ENCODE measurements at places on chromosomes 1 and 21.

GRCh38 chr1:110008971-110009565 is 24.5 kb downstream of the AHCYL1 start:
- DNase-seq: no peak

- DNase-seq: no peak
Observed at GRCh38 chr1:95012389-95012788, 60.4 kb downstream of the ALG14 start.

GRCh38 chr1:157969697-157970485 is 23.6 kb upstream of the KIRREL1 start:
- DNase-seq: peak; percentile 26

- no peak for DNase-seq
Observed at GRCh38 chr1:11413986-11414391, 65.0 kb upstream of the DISP3 start.

DNA sequence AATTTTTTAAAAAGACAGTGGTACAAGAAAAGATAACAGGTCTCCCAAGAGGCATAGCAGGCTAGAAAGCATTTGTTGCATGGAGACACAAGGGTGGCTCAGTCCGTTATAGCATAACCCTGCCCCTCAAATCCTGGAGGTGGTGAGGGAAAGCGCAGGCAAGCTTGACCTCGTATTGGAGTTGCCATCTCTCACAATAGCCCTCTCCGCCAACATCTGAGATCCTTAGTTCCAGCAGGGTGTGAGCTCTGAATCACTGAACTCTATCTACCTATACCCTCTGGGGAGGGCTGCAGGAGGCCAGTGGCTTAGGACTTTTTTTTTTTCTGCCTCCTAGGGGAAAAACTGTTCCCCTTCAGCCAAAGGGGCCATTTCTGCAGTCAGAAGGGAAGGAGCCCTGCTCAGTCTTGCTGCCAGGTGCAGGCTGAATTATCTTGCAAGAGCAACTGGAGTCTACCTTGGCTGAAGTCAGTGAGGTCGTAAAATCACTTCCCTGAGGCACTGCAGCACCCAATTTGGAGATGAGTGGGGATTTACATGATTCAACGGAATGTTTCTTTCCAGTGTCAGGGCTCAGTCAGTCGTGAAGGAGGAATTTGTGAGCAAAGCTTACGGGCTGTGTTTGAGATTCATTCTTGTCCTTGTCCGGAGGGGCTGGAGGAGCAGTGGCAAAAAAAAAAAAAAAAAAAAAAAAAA is 17.2 kb upstream of the C8A start:
- no peak for DNase-seq

- no peak for DNase-seq
Observed at GRCh38 chr1:26239936-26240335, 5.9 kb downstream of the CEP85 start.

DNA sequence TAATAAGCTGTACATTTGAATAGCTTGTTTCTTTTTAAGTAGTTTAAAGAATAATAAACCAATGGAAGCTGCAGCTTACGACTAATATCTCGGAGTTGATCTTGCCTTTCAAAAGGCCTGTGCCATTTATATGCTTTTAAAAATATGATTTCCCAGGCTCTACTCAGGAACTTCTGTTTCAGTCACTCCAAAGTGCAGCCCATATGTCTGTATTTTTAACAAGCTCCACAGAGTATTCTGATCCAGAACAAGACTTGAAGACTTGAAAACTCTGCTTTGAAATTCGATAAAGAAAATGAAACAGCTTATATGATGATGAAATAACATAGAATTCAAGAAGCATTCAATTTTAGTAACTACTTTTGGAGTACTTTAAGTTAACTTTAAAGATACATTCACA is 79.1 kb upstream of the PLPPR4 start:
- DNase-seq: no peak

GRCh38 chr1:156911577-156912298 is 8.7 kb upstream of the LRRC71 start:
- no peak for DNase-seq

- peak; percentile 42 for DNase-seq
Observed at GRCh38 chr21:42652527-42653230, 742 bp upstream of the PDE9A start.

DNA sequence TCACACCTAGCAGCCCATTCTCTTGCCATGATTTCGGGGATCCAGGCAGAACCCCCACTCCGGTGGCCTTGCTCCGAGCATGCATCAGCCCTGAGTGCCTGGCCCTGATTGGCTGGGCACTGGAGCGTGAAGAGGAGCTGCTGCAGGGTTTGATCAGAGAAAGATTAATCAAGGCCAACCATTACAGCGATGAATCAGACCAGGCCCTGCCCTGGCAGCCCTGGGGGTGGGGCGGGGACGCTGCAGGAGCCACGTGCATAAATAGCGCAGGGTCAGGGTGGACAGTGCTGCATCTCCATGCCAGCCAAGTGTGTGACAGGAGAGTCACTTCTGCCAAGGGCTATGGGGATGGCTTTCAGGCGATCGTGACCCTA is 3.4 kb upstream of the FAM131C start:
- DNase-seq: no peak

GRCh38 chr1:192167011-192167410 is 8.7 kb downstream of the RGS18 start:
- DNase-seq: no peak

DNA sequence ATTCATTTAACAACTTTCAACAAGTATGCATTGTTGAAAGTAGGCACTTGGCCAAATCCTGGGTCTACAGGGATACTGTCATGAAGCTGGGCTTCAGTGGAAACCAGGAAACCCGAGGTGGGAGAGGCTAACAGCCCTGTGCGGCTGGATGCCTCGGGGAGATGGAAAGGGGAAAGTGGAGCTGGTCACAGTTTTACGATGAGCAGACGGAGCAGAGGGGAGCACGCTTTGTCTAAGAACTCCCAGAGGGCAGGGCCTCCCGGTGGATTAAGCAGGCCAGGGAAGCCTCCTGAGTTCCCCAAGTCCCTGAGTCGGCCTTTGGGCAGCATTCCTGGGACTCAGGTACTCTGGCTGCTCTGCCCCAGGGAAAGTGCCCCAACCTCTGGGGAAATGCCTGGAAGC is 23.8 kb downstream of the STUM start:
- no peak for DNase-seq

- DNase-seq: peak; percentile 17
Observed at GRCh38 chr1:236759252-236759859, 35.7 kb upstream of the MTR start.

DNA sequence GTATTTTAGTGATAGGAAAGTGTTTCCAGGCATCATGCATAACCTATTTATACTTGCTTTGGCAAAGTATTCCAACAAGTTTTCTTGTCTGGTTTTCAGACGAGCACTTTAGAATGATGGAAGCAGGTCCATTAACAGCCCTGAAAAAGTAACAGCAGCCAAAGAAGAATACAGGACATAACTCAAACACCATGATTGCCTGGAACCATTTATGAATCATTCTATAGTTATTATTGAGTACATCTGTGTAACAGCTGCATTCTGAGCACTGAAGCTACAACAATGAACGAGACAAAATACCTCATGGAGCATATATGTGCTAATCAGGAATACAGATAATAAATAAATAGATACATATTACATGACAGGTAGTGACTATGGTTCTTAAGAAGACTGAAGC is 12.6 kb downstream of the IL10RB start:
- no peak for DNase-seq

- DNase-seq: no peak
Observed at GRCh38 chr1:175572932-175573868, 170.2 kb downstream of the TNR start.

DNA sequence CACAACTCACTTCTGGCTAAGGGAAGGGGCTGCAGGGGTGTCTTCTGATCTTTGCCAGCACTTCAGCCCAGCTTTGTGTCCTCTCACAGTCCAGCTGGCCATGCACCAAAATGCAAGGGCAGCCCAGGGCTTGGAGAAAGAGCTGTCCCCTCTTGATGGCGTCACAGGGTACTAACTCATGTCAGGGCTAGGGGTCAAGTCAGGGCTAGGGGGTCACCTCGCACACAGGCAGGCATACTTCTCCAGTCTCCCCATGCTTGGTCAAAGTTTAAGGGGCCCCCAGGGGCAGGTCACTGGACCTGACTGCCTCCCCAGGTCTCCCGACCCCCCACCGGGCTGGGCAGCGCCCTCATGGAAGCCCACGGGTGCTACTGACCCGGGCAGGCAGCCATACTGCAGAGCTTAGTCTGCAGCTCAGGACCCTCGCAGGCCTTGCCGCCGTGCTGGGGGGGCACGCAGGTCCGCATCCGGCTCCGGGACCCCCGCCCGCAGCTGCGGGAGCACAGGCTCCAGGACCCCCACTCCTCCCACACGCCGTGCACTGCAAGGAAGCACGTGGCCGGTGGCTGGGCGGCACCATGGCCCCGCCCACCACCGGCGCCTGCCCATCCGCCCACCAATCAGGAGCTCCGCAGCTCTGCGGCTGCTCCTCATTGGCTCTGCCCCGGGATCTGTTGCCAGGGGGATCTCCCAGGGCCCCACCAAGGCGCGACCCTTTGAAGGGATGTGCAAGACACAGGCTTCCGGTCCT is 21.5 kb downstream of the ADGRB2 start:
- no peak for DNase-seq

DNA sequence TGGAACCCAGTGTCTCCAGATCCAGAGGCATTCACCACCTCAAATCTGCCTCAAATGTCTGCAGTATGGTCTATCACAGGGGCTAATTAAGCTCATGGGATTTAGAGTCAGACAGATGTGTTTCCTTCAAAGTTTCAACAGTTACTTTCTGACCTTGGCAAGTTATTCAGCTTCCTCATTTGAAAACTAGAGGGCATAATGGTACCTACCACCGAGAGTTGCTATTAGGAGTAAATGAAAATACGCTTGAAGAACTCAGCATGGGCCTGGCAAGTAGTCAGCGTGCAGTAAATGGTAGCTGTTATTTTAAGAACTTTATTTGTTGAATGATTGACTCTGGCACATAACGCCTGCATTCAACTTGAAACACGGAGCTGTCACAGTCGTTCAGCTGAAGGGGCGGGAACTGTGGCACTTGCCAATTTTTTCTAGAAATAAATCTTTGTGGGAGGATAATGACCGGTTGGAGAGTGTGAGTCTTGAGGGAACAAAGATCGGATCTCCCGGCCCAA is 1.2 kb upstream of the CAP1 start:
- DNase-seq: no peak

DNA sequence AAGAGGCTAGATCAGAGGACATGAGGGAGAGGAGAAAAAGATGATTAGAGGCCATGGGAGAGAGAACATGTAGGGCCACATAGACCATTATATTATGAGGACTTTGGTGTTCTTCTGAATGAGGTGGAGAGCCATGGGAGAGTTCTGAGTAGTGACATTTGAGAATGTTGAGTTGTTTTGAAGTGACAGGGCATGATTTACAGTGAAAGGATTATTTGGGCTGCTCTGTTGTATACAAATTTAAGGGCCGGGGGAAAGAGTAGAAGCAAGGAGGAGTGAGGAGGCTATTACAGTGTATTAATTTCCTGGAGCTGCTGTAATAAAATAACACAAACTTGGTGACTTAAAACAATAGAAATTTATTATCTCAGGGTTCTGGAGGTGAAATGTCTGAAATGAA is 102.5 kb upstream of the RGS4 start:
- DNase-seq: no peak

- no peak for DNase-seq
Observed at GRCh38 chr1:244695937-244696336, 43.0 kb downstream of the DESI2 start.

GRCh38 chr1:49199564-49199963 is 422.9 kb upstream of the BEND5 start:
- DNase-seq: no peak
